Activated naive CD8-positive, alpha-beta T cell treated with anti-CD3 and anti-CD28 coated beads, Interleukin-2, amount 10 ng/mL, durations not matched to agents 7 days and 5 days (primary cell): ENCODE measurements at places on chromosomes 7 and 10. TPM values are rescaled to one million over a fixed set of nuclear protein-coding genes. Genes with fewer than 3 reads are reported as not detected.

The SPOCK2 gene
- total RNA-seq, result 371 TPM

The MNX1 gene
- total RNA-seq, result not detected

The CYP2E1 gene
- 0.65 TPM for total RNA-seq

The SLC39A12 gene
- not detected for total RNA-seq

The PAX4 gene
- not detected for total RNA-seq

The DOCK1 gene
- total RNA-seq, result 0.06 TPM

The HKDC1 gene
- 0.68 TPM for total RNA-seq

DNA sequence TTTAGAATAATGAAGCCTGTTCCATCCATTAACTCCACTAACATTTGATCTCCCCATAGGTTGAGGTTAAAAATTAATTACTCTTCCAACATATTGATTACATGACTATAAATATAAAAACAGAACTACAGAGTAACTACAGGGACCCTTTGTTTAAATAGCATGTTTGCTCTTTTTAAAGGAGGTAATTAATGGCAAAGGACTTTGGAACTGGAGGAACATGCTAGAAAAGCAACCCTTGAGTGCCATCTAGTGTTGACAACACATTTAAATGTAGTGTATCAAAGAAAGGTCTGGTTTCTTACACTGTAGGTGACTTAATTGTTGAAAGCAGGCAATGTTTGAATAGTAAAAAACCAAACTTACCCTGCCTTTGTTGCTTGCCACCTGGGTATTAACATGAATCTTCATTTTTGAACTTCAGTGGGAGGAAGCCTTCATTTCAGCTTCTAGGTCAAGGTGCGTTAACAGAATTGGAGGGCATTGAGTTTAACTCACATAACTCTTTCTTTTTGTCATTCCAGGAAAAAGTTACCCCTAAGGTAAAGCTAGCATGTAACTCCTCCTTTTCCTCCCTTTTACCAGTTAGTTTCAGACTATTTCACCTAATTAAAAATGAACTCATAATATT lies 52.6 kb upstream of the CAPZA2 start:
- peaks cover 13% of the 10 kb centered on the region for H3K27me3 ChIP-seq
- H3K4me1 ChIP-seq, result no peaks in the 10 kb centered on the region
- no peak for DNase-seq

GRCh38 chr7:121394709-121395140 lies 1.4 kb downstream of the FAM3C start:
- no peak overlapping the region for H3K4me3 ChIP-seq
- H3K36me3 ChIP-seq, result peaks cover 11% of the 10 kb centered on the region
- H3K4me1 ChIP-seq, result peaks cover 18% of the 10 kb centered on the region
- H3K27me3 ChIP-seq, result no peaks in the 10 kb centered on the region
- no peak overlapping the region for H3K27ac ChIP-seq

DNA sequence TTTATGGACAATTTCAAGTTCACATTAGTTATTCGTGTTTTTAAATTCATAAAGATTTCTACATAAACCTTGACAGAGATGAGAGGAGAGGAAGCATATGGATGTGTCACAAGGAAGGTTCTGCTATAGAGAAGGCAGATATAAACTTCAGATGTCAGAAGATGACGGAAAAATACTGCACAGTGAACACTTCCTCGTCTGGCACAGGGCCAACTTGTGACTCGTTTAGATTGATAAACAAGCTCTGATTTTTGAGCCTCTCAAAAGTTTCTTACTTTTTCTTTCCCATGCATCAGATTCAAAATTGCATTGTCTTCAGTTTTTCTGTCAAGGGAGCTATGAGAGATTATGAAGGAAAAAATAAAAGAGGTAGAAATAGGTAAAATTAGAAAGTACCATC lies 156.4 kb upstream of the MINDY3 start:
- H3K4me1 ChIP-seq, result no peaks in the 10 kb centered on the region
- no peak for DNase-seq
- H3K27me3 ChIP-seq, result no peaks in the 10 kb centered on the region
- H3K4me3 ChIP-seq, result no peak overlapping the region
- H3K27ac ChIP-seq, result no peak overlapping the region

DNA sequence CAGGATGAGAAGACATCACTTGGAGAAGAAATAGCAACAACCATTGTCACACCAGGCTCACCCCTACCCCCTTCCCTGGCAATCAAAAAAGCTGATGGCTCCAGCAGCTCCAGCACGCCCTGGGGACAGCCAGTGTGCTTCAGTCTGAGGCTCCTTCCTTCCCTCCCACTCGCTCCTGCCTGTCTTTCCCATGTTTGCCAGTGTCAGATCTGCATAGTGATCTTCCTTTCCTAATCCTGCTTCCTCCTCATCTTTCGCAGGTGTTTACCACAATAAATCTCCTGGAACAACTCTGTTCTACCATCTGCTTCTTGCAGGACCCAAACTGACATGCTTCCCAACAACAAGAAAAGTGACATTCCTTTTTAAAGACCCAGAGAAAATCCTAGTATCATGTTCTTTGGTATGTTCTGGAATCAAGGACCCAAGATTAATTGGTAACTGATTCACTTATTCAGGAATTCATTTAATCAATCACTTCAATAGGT lies 57.1 kb downstream of the STEAP1B start:
- H3K27me3 ChIP-seq, result peaks cover 17% of the 10 kb centered on the region
- no peak for DNase-seq

- H3K4me1 ChIP-seq, result no peaks in the 10 kb centered on the region
- H3K27me3 ChIP-seq, result no peaks in the 10 kb centered on the region
- no peak overlapping the region for H3K4me3 ChIP-seq
- H3K27ac ChIP-seq, result no peak overlapping the region
- no peak for DNase-seq
Measured at GRCh38 chr7:95104739-95105138, 197.3 kb downstream of the PPP1R9A start.

DNA sequence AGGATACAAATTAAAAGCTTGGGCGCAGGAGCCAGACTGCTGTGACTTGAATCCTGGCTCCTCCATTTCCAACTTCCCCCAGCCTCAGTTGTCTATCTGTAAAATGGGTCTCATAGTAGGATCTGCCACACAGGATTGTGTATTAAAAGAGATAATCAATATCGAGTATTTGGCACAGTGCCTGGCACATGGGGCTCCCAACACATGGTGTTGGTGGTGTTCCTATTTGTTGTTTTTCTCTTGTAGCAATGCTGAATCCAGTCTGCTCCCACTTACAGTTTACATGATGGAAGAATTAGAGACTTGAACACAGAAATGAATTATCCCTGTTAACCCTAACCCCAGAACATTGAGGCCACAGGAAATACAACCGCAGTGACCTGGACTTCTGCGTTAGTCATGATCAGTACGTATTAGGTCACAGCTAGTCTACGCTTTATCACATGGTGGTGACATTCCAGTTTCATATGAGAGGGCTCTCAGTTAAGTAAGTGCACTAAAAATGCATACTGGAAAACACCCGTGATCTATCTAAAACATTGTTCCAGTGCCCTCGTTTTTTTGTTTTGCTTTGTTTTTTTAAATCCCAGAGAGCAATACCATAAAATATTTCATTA lies 169.5 kb upstream of the KLF14 start:
- H3K4me3 ChIP-seq, result no peak overlapping the region
- peak overlapping the region; percentile 27 for H3K27ac ChIP-seq
- H3K27me3 ChIP-seq, result no peaks in the 10 kb centered on the region

- H3K36me3 ChIP-seq, result no peaks in the 10 kb centered on the region
- peaks cover 29% of the 10 kb centered on the region for H3K27me3 ChIP-seq
- no peak for DNase-seq
- H3K4me3 ChIP-seq, result no peak overlapping the region
- H3K4me1 ChIP-seq, result no peaks in the 10 kb centered on the region
Measured at GRCh38 chr10:86357676-86358075, 8.9 kb downstream of the GRID1 start.

DNA sequence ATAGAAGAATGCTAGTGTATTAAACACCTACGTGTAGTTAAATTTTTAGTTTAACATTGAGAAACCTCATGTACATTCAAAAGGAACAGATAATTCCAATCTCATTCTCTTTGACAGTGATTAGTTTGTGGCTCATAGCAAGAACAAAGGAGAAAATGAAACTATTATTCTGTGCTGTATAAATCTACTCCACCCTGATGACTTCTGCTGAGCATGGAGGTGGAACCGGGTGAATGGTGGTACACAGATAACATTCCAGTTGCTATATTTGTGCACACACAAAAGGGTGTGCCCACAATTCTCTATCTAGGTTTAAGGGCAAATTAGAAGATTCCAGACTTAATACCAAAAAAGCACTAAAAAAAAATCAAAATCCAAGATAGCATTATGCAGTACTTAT lies 17.0 kb upstream of the RALA start:
- no peak overlapping the region for H3K27ac ChIP-seq
- H3K27me3 ChIP-seq, result peaks cover 9% of the 10 kb centered on the region
- no peak overlapping the region for H3K4me3 ChIP-seq
- no peak for DNase-seq

GRCh38 chr10:67609996-67610793 lies 85.8 kb downstream of the CTNNA3 start:
- peaks cover 6% of the 10 kb centered on the region for H3K27me3 ChIP-seq
- no peak overlapping the region for H3K27ac ChIP-seq
- H3K4me3 ChIP-seq, result no peak overlapping the region
- no peak for DNase-seq
- peaks cover 28% of the 10 kb centered on the region for H3K4me1 ChIP-seq
